ENCODE measurements at places on chromosomes 16 and 17. TPM values are rescaled to one million over a fixed set of nuclear protein-coding genes. Genes with fewer than 3 reads are reported as not detected.

The CHTF8 gene
- 160 TPM for polyA plus RNA-seq

The ITGAD gene
- polyA plus RNA-seq: 0.47 TPM

DNA sequence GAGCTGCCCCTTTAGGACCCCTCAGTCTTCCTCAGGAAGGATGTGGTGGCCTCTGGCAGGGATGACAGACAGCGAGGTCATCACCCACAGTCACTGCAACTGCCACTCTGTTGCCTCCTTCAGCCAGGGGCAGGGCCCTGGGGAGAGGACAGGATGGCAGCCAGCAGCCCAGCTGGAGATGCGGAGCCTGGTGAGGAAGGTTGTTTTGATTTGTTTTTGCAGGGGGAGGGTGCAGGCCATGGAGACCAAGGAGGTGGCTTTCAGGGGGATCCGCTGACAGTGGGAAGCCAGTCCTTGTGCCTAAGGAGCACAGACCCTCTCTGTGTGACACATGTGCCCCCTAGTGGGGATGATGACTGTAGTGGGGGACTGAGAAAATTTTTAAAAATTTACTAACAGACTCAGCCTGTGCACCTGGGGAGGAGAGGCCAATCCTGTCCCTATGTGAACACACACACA, 7.4 kb downstream of the PRCD start:
- peak; percentile 69 for DNase-seq

DNA sequence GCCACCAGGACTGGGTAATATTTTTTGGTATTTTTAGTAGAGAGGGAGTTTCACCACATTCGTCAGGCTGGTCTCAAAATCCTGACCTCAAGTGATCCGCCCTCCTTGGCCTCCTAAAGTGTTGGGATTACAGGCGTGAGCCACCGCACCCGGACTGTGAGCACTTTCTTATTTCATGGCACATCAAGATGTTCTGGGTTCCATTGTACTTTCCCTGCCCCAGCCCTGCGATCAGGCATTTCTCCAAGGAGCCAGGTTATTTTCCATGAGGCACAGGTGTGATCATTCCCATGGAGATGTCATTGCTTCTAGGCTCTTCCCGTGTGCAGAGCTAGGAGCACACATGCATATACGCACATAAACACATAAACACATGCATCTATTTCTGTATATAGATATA, 2.6 kb upstream of the ANKRD40CL start:
- no peak for DNase-seq

The PMP22 gene
- 0.38 TPM for polyA plus RNA-seq

DNA sequence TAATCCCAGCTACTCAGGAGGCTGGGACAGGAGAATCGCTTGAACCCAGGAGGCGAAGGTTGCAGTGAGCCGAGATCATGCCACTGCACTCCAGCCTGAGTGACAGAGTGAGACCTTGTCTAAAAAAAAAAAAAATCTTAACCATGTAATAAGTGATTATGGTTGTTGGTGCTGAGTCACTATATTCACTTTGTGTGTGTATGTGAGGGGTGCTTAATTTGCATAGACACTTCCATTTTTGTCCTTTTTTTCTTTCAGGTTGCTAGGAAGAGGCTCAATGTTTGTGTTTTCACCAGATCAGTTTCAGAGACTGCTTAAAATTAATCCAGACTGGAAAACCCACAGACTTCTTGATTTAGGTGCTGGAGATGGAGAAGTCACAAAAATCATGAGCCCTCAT, 18.2 kb downstream of the METTL9 start:
- DNase-seq: no peak
